ENCODE measurements at places on chromosomes 7 and 10. TPM values are rescaled to one million over a fixed set of nuclear protein-coding genes. Genes with fewer than 3 reads are reported as not detected.

The INA gene
- total RNA-seq, result 0.47 TPM

The ASB13 gene
- total RNA-seq, result 7.4 TPM

The MCU gene
- total RNA-seq, result 41.0 TPM

The CYP3A4 gene
- not detected for total RNA-seq

The KIN gene
- total RNA-seq, result 2.3 TPM

The ZSCAN21 gene
- 8.8 TPM for total RNA-seq

The FAM25G gene
- not detected for total RNA-seq

The NPY4R gene
- total RNA-seq, result not detected

The MDFIC gene
- total RNA-seq, result 40.5 TPM

The PRKAR2B gene
- total RNA-seq, result 3.4 TPM

The ICA1 gene
- 0.09 TPM for total RNA-seq

The PODXL gene
- 0.17 TPM for total RNA-seq

The FAM20C gene
- 37.5 TPM for total RNA-seq

The ZNF467 gene
- 0.95 TPM for total RNA-seq

The SEM1 gene
- 202 TPM for total RNA-seq

The SPDYE8 gene
- not detected for total RNA-seq

The C10orf105 gene
- under 0.01 TPM for total RNA-seq

The CADPS2 gene
- total RNA-seq, result 11.8 TPM

The GBX1 gene
- total RNA-seq, result not detected

The CTNNA3 gene
- not detected for total RNA-seq

The COL28A1 gene
- 0.16 TPM for total RNA-seq

The CRHR2 gene
- total RNA-seq, result not detected

The STAG3 gene
- 0.32 TPM for total RNA-seq

The PRSS37 gene
- total RNA-seq, result not detected

The GSTO2 gene
- total RNA-seq, result 1.7 TPM

The MSMB gene
- total RNA-seq, result not detected

The CTAGE8 gene
- 0.60 TPM for total RNA-seq

The COL13A1 gene
- 9.3 TPM for total RNA-seq

The SKIDA1 gene
- total RNA-seq, result 0.47 TPM

The CYP26C1 gene
- total RNA-seq, result under 0.01 TPM

The VAX1 gene
- total RNA-seq, result not detected

The PTPN20 gene
- 0.09 TPM for total RNA-seq

The SPDYE6 gene
- not detected for total RNA-seq

The DGKI gene
- 1.9 TPM for total RNA-seq

Measured in bronchial smooth muscle cell (primary cell).